ENCODE measurements at places on chromosomes 3 and 15. TPM values are rescaled to one million over a fixed set of nuclear protein-coding genes. Genes with fewer than 3 reads are reported as not detected.

- no peaks in the 10 kb centered on the region for H3K36me3 ChIP-seq
- H3K4me1 ChIP-seq = no peaks in the 10 kb centered on the region
- no peak overlapping the region for H3K4me3 ChIP-seq
- no peaks in the 10 kb centered on the region for H3K27me3 ChIP-seq
- no peak overlapping the region for H3K27ac ChIP-seq
Observed at GRCh38 chr3:157046520-157046919, 113.4 kb downstream of the CCNL1 start.

DNA sequence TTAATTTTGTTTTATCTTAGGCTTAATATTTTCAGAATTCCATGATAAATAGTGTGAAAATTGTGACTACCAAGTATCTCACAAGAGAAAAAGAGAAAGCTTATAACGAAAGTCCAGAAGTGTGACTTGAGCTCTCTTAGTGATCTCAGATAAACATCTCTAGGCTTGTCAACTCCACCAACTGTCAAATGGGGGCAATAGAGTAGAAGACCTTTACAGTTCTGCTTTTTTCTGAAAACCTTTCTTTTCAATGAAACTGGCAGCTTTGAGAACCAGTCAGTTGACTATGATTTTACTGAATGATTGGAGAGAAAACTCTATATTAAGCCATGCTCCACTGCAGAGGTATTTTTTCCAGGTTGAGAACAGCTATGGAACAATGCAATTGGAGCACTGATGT lies 119.2 kb upstream of the TP63 start:
- H3K4me3 ChIP-seq = no peak overlapping the region
- H3K27me3 ChIP-seq = no peaks in the 10 kb centered on the region
- no peak overlapping the region for H3K27ac ChIP-seq
- no peaks in the 10 kb centered on the region for H3K4me1 ChIP-seq
- H3K36me3 ChIP-seq = no peaks in the 10 kb centered on the region
- DNase-seq = no peak

- no peaks in the 10 kb centered on the region for H3K36me3 ChIP-seq
- no peak overlapping the region for H3K4me3 ChIP-seq
- no peak for DNase-seq
- no peaks in the 10 kb centered on the region for H3K4me1 ChIP-seq
Observed at GRCh38 chr3:134655706-134656105, 4.9 kb upstream of the KY start.

DNA sequence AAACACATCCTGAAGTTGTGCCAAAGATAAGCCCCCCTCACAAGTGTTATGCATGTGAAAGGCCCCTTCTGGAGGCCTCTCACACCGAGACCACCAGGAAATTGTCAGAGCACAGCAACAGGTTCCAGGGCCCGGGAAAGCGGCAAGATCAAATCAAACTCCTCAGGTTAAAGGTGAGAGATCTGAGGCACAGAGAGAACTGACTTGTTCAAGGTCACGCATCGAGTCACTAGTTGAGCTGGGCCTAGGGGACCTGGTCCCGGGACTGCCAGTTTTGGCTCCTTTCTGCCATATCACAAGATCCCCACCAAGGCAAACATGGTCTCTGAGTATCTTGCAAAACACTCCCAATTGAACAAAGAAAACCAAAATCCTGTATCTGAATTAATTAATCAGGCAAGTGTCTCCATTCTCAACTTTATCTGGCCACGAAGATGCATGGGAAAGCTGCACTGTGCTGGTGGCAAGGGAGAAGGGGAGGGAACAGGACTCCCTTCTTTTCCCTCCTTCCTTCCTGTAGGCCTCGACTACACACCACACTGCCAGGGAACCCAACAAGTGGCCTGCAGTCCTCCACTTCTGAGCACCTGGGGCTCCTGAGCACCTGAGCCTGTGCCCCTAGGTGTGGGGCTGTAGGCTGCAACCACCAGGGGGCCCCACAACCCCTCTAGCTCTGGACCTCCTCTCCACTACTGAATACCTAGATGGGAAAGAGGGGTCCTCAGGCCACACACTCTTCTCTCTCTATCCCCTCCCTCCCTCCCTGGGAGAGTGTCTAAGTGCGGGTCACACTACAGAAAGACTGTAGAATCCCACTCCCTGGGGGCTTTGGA lies 37.3 kb downstream of the ANP32A start:
- H3K27me3 ChIP-seq = no peaks in the 10 kb centered on the region
- H3K4me1 ChIP-seq = peaks cover 14% of the 10 kb centered on the region
- peaks cover 13% of the 10 kb centered on the region for H3K36me3 ChIP-seq
- no peak for DNase-seq
- H3K27ac ChIP-seq = no peak overlapping the region

GRCh38 chr3:76753599-76753998 lies 286.3 kb upstream of the ROBO2 start:
- no peak overlapping the region for H3K27ac ChIP-seq
- no peaks in the 10 kb centered on the region for H3K27me3 ChIP-seq
- H3K36me3 ChIP-seq = no peaks in the 10 kb centered on the region
- no peak overlapping the region for H3K4me3 ChIP-seq

DNA sequence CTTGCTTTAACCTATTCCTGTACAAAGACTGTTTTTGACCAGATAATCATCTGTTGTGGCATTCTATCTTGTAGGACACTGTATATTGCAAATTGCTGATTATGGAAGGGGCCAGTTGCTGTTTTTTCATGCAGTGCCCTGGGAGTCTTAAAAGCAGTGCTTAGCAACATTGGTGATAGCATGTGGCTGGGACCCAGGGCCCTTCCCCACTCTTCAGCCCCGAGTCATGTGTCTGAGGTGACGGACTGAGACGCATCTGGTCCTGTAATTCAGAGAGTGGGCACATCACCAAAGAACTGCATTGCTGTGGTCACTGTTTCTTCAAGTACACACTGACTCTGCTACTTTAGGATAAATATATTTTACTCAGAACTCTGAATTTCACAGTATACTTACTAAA lies 63.4 kb downstream of the SNRK start:
- H3K4me3 ChIP-seq = no peak overlapping the region
- no peak for DNase-seq
- peaks cover 31% of the 10 kb centered on the region for H3K36me3 ChIP-seq
- no peaks in the 10 kb centered on the region for H3K4me1 ChIP-seq
- no peak overlapping the region for H3K27ac ChIP-seq

DNA sequence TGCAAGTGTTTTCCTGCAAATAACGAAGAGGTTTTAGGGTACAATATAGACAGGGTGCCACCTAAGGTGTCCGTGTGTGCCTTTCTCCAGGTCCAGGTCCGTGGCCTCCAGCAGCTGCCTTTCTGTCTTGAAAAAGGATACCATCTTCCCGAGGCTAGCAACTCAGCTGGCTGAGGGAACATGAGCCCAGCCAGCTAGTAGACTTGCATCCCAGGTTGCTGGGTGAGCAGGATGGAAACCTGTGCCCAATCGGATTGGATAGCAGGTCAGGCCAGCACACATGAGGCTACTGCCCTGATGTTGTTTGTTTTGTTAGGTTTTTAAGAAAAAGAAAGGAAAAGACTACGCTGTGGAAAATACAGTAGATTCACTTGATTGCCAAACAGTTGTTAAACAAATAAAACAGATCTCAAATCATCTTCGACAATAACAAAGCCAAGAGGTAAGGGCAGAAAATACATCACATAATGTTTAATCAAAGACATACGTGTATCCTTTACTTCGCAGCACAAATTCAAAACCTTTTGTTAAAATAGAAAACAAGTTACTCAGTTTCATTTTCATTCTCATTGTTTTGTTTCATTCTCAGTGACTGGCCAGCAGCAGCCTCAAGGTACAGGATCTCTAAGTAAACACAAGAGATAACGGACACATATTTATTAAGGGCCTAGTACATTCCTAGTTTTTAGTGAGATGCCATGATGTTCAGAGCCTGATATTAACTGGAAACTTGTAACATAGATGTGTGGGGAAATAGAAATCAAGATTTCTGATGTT lies 661.2 kb upstream of the NR2F2 start:
- no peak overlapping the region for H3K27ac ChIP-seq
- no peaks in the 10 kb centered on the region for H3K36me3 ChIP-seq
- DNase-seq = no peak
- no peaks in the 10 kb centered on the region for H3K4me1 ChIP-seq

DNA sequence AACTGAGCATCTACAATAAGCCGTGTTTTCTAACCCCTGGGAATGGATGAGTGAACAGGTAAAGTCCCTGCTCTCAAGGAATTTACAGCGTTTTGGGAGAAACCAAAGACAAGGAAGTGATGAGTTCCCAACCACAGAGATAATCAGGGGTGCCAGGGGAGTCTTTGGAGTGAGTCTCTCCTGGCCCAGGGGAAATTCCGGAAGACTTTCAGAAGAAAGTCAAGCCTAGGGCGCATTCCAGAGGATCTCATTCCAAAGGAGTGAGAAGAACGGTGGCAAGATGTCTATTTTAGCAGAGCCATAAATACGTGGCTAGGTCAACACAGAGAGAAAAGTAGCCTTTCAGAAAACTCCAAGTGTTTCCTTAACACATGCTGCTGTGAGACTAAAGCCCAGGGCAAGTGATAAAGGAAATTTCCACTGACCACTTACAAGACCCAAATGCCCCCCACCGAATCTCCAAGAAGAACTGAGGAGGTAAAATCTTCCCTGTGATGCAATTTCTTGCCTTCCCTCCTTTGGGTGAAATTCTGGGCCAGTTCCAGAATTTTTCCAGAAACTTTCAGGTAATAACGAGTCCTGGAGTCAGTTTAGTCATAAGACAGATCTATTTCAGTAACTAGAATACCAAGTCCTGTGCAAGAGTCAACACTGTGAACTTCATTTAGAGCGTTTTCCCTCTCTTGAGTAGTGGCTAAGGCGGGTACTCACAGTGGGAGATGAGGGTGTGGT lies 437.4 kb downstream of the NR2F2 start:
- H3K27ac ChIP-seq = no peak overlapping the region
- no peaks in the 10 kb centered on the region for H3K27me3 ChIP-seq
- no peak for DNase-seq

DNA sequence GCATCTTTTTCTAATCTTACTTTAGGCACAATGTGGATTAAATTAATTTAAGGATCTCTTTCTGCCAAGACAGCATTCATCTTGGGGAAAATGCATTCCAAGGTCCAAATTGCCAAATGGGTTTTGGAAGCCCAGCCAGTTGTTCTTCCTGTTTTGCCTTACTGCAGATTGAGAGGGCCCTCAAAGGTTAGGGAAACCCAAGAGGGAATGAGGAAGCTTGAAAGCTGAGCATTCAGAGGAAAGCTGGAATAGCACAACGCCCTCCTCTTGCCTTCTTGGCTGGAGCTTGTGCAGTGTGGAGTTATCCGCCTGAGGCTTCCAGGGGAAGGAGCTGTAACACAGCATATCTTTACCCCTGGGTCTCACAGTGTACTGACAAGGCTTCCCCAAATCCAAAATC lies 18.2 kb upstream of the SACM1L start:
- H3K4me3 ChIP-seq = no peak overlapping the region
- H3K36me3 ChIP-seq = no peaks in the 10 kb centered on the region
- no peaks in the 10 kb centered on the region for H3K4me1 ChIP-seq
- H3K27me3 ChIP-seq = no peaks in the 10 kb centered on the region

DNA sequence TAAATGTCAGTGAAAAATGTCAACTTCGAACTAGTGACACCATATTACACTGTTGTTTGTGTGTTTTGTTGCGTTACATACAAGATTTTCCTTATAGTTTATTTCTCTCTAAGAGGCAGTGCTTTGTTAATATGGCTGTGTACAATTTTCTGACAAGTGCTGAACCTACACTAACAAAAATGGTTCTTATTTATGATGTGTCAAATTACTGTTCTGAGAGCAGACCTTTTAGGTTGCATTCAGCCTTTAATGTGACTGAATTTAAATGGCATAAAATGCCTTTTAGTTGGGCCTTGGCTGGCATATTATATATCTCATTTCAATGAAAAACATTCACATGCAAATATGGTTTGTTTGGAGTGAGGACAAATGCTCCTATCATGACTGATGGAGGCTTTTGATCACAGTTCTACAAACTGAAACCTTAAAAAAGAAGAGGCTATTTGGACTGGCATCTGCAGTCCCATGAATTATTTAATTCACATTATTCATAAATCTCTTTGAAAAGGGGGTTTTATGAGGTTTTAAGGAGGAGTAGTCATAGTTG lies 750.6 kb downstream of the CADM2 start:
- no peak for DNase-seq
- H3K27ac ChIP-seq = no peak overlapping the region
- no peaks in the 10 kb centered on the region for H3K4me1 ChIP-seq
- H3K27me3 ChIP-seq = no peaks in the 10 kb centered on the region
- H3K36me3 ChIP-seq = no peaks in the 10 kb centered on the region
- no peak overlapping the region for H3K4me3 ChIP-seq

- H3K27ac ChIP-seq = no peak overlapping the region
- no peaks in the 10 kb centered on the region for H3K27me3 ChIP-seq
- no peaks in the 10 kb centered on the region for H3K36me3 ChIP-seq
- no peak overlapping the region for H3K4me3 ChIP-seq
- peaks cover 9% of the 10 kb centered on the region for H3K4me1 ChIP-seq
Observed at GRCh38 chr3:139291276-139292051, 52.4 kb upstream of the MRPS22 start.

- no peaks in the 10 kb centered on the region for H3K27me3 ChIP-seq
- DNase-seq = no peak
- no peak overlapping the region for H3K4me3 ChIP-seq
Observed at GRCh38 chr15:81475471-81475870, 101.5 kb upstream of the TMC3 start.

- no peaks in the 10 kb centered on the region for H3K27me3 ChIP-seq
- no peaks in the 10 kb centered on the region for H3K36me3 ChIP-seq
- no peak overlapping the region for H3K4me3 ChIP-seq
- H3K27ac ChIP-seq = no peak overlapping the region
Observed at GRCh38 chr3:139771331-139771730, 93.6 kb upstream of the NMNAT3 start.

- no peak for DNase-seq
- H3K27me3 ChIP-seq = no peaks in the 10 kb centered on the region
- H3K36me3 ChIP-seq = no peaks in the 10 kb centered on the region
- H3K27ac ChIP-seq = no peak overlapping the region
- H3K4me1 ChIP-seq = no peaks in the 10 kb centered on the region
Observed at GRCh38 chr3:99549957-99550603, 88.3 kb upstream of the COL8A1 start.

GRCh38 chr3:160987982-160988964 lies 116.9 kb downstream of the B3GALNT1 start:
- DNase-seq = no peak
- no peak overlapping the region for H3K27ac ChIP-seq
- no peak overlapping the region for H3K4me3 ChIP-seq
- H3K4me1 ChIP-seq = peaks cover 14% of the 10 kb centered on the region
- H3K36me3 ChIP-seq = no peaks in the 10 kb centered on the region
- no peaks in the 10 kb centered on the region for H3K27me3 ChIP-seq

- H3K36me3 ChIP-seq = no peaks in the 10 kb centered on the region
- H3K27me3 ChIP-seq = no peaks in the 10 kb centered on the region
- H3K4me3 ChIP-seq = no peak overlapping the region
- no peak for DNase-seq
- no peak overlapping the region for H3K27ac ChIP-seq
Observed at GRCh38 chr15:26318689-26319088, 454.2 kb downstream of the GABRB3 start.

Gene SHISA5
- polyA plus RNA-seq = 49.4 TPM

Gene TFRC
- polyA plus RNA-seq = 7.8 TPM

Gene GOLGA6L1
- polyA plus RNA-seq = not detected

Gene PAQR9
- not detected for polyA plus RNA-seq

Gene TM6SF1
- polyA plus RNA-seq = 0.87 TPM

Gene GP5
- not detected for polyA plus RNA-seq

Gene RARRES1
- 5.2 TPM for polyA plus RNA-seq

Gene FAM81A
- polyA plus RNA-seq = 0.63 TPM

All from pancreas (tissue), 10 donors.